Activated T-helper 1 cell treated with anti-CD3 and anti-CD28 coated beads, Interleukin-2, amount 50 U/mL, for 16 hours (primary cell): ENCODE measurements at places on chromosomes 16 and 17.

- DNase-seq, result no peak
These were observed 111.9 kb upstream of the TNRC6C start for GRCh38 chr17:77846531-77847085.

DNA sequence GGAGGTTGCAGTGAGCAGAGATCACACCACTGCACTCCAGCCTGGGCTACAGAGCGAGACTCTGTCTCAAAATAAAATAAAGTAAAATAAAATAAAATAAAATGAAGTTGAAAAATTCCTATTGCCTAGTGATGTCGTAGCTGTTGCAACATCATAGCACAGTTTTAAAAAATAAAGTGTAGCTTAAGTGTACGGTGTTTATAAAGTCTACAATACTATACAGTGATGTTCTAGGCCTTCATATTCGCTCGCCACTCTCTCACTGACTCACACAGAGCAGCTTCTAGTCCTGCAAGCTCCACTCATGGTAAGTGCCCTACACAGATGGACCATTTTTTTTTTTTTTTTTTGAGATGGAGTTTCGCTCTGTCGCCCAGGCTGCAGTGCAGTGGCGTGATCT is 43.5 kb upstream of the MNT start:
- DNase-seq, result no peak

- no peak for DNase-seq
These were observed 23.0 kb downstream of the NSMCE1 start for GRCh38 chr16:27245276-27246172.

GRCh38 chr17:40555296-40556190 is 9.7 kb downstream of the CCR7 start:
- DNase-seq, result no peak

DNA sequence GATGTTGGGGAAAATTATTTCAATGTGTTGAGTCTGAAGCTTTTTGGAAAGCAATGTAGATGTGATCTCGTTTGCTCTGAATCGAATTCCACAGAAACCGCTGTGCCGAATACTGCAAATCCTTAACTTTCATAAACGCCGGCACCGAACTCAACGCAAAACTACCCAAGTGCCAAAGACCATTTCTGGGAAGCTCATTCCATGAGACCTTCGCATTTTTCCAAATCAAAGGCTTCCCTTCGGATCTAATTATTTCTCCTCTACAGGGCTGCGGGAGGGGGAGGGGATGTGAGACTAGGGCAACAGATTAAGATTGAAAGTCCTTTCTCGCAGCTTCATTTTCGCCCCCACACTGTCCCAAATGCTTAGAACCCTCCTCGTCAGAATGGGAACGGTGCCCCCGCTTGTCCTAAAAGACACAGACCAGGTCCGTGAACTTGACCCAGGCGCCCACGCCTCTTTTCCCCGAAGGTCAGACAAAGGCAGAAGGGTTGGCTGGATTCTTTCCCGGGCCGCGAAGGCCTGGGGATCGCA is 4.0 kb downstream of the PRAC1 start:
- DNase-seq, result no peak

DNA sequence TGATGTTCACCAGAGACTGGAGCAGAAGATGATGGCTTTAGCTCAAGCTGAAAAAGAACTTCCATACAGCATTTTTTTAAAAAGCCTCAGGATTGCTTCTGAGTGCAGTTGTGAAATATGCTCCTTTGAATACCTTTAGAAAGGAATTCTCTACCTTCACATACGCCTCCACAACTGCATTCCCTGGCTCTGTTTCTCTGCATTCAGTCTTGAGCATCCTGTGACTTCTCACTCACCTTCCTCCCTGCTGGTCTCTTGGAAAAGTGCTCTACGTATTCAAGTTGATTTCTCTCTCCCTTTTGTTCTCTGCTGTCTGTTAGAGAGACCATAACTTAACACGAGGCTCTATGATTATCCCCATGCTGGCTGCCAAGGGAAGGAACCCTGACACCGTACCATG is 34.5 kb downstream of the HS3ST2 start:
- no peak for DNase-seq

GRCh38 chr17:54985476-54985875 is 16.9 kb downstream of the STXBP4 start:
- DNase-seq, result no peak

DNA sequence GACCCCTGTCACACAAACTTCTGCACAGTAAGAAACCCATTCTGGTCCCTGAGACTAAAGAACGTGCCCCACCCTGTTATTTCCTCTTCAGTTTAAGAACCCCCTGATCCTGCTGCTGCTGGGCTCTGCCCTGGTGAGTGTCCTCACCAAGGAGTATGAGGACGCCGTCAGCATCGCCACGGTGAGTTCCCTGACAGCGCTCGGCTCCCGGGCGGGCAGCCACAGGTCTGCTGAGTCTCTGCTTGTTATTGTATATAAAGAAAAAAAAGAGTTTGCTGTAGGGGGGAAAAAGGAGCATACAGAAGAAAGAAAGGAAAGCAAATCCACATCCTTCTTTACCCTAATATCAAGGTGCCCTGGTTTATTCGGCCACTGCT is 40.0 kb downstream of the ATP2C2 start:
- no peak for DNase-seq

DNA sequence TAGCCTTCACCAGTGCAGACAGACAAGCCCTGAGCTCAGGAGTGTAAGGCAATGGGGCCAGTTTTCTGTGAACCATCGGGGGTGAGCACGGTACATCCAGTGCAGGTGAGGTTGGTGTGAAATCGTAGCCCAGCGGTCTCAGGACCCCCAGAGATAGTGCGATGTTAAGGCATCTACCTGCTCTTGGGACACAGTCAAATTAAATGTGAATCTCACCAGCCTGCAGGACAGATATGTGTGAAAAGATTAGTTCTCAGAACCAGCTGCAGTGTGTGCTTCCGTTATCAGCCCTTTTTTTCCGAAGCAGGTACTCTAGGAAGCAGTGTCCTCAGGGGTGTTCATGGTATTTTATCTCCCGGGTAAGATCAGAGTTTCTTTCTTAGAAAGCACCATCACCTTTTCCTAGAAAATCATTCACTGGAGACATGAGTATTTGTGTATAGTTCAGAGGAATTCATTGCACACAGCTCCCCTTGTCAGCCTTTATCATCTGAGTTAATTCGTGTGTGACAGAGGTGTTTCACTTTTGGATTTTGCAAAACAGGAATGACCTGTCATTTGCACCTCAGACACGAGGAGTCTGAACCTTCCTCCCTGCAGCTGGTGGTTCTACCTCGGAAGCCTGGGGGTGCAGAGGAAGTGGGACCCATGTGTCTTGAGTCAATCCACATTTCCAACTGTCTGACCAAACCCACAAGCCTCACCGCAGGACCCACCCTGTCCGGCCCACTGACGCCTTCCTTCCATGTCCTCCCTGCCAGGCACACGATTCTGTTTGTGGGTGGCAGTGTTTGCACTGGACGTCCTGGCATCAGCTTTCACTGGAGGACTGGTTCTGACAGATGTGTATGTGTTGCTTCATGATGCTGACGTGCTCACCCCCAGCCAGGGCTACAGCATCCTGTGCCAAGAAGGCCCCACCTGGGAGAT is 107.8 kb downstream of the CLEC16A start:
- no peak for DNase-seq

DNA sequence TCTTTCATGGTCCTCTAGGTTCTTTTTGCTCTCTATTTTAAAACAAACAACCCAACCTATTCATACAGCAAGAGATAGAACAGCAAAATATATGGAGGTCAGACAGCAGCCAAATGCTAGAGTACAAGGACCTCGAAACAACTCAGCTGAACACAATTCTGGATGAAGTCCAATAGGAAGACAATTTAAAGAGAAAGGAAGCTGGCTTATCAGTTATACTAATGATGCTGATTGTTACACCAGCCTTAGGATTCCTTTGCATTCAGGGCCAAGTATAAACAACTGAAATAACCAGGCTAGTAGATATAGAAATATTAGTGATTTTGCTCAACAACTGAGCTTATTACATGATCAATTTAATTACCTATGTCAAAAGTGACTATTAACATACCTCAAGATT is 2.5 kb downstream of the SSH2 start:
- DNase-seq, result no peak

DNA sequence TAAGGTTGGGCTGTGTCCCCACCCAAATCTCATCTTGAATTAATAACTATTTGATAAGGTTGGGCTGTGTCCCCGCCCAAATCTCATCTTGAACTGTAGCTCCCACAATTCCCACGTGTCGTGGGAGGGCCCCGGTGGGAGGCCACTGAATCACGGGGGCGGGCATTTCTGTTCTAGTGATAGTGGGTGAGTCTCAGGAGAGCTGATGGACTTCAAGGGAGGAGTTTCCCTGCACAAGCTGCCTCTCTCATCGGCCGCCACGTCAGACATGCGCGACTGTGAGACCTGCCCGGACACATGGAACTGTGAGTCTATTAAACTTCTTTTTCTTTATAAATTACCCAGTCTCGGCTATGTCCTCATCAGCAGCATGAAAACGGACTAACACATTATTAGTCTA is 44.9 kb upstream of the METRNL start:
- no peak for DNase-seq

GRCh38 chr16:30741461-30741914 is 6.7 kb upstream of the PHKG2 start:
- DNase-seq, result no peak

GRCh38 chr17:17790637-17791464 is 45.9 kb downstream of the SREBF1 start:
- no peak for DNase-seq

DNA sequence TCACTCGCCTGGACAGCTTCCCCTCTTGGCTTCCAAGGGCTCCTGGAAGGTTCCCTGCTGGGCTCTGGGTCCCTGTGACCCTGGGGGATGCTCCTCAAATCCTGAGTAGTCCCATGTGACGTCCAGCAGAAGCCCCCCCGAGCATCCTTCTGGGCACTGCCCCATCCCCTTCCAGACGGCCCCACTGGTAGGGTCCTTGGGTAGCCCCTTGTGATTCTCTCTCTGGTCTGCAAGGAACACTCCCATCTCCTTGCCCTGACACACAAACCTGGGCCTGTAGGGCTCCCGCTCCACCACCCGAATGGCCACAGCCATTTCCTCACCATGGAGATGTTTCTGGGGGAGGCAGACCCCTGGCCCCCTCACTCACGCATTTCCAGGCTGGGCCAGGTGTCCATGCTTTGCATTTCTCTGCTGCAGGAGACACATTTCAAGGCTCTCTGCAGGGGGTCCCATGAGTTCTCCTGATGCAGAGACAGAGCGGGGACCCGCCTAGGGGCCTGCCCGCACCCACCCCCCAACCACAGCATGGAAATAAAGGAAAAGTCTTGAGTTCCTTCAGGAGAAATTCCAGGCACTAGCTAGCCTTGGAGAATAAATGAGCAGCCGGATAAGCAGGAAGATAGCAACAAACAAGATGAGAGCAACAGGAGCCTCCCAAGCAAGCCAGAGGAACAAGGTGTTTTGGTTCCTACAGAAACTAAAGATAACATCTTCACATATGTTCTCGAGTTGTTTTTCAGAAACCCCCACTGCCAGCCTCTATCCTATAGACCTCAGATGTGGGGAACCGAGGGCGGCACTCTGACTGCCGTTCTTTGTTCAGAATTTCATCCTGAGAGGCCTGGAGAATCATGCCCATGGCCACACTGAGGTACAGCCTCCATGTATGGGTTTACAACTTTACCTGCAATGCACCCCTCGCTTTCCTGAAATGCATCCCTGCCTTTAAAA is 128.8 kb downstream of the MGAT5B start:
- DNase-seq, result no peak

DNA sequence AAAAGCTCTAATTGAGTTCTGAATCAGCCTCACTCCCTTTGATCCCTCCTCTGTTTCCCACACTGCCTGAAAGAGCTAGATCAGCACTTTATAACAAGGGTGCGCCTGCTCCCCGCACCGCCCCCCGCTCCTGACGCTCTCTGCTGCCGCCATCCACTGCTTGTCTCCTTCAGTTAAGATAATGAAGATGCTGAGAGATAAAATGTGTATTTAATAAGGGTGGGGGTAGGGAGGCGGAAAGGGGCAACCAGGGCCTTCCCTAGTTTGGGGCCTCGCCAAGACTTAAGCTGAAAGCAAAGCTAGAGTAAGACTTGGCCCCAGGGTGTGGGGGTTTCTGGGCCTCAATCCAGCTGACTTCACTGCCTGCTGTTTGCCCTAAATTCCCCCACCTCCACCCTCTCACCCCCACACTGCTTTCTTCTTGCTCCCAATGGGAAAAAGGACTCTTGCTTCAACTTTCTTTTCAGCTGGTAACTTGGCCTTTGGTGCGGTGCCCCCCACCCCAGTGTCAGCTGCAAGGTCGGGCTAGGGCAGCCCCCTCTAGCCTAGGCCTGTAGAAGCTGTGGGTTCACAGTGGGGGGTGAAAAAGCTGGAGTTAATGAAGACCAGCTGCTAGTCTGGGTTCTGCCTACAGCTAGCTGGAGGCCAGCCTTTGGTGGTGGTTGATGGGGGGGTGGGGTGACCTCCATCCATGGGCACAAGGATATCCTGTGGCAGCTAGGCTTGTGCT is 1.8 kb upstream of the RARA start:
- no peak for DNase-seq

GRCh38 chr17:66355510-66355909 is 53.1 kb downstream of the PRKCA start:
- DNase-seq, result no peak

DNA sequence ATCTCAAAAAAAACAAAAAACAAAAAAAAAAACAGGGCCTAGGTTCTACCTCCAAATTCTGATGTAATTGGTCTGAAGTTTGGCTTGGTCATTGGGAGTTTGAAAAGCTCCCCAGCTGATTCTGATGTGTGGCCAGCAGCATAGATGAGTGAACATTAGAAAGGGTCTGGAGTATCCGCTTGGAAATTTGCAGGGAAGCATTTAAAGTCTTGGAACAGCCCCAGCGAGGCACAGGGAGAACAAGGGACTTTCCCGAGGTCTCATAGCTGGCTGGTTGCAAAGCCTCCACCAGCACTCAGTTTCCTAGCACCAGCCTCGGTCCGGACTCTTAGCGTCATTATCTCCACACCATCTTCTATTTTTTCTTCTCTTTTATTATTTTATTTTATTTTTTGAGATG is 70.8 kb downstream of the RAB11FIP4 start:
- no peak for DNase-seq

GRCh38 chr17:3929181-3929580 is 12.9 kb upstream of the P2RX1 start:
- no peak for DNase-seq
